ENCODE measurements at places on chromosomes 5 and 9.

GRCh38 chr5:109349388-109349787 lies 60.4 kb downstream of the PJA2 start:
- DNase-seq = no peak

DNA sequence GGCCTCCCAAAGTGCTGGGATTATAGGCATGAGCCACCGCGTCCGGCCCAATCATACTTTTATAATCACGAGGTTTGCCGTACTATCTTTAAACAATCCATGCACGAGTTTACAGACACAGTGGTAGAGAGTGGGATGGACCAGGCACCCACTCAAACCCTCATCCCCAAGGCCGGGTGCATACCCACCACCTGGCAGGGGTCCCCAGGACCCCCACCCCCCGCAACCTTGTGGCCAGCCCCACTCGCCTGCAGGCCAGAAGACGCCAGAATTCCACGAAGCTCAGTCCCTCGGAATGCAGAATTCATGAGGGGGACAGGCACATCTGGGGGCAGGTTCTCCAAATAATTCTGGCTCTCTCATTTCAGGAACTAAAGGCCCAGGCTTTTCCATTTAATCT lies 17.1 kb downstream of the NACC2 start:
- DNase-seq = no peak

DNA sequence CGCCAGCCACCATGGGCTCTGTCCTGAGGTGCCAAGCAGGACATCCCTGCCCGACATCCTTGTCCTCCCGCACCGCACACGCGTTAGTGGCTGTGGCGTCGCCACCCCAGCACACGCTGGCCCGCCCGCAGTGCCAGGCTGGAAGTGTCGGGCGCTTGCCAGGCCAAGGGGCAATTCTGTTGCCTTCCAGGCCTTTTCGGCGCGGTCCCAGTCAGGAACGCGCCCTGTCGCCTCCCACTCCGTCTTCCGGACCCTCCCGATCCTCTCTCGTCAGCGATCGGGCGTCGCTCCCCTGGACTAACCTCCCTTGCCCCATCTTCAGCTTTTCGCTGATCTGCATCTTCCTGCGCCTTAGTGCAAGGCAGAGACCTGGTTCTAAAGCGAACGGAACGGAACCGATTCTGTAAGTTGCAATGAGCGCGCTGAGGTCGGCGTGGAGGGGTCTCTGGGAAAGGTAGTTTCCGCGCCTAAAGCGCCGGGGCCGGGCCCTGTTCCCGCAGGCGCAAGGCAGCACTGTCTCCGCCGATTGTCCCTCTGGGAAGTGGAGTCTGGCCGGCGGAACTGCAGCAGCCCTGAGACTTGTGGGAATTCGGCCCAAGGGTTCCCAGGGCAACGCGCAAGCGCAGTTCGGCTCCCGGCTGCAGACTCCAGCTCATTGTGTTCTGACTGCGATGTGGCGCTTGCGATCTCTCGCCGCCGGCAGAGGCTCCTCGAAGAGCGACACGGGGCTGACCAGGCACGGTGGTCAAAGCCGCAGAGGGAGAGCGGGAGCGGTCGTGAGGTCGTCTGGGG lies at the start of gene ZNF454:
TSS of gene ZNF454 (plus strand) at position 630 of the 792 bp plus-strand sequence. CDS start 1,594 bp downstream, outside the sequence.
- no peak for DNase-seq

GRCh38 chr9:115373710-115374045 lies 255.7 kb upstream of the TNC start:
- no peak for DNase-seq

DNA sequence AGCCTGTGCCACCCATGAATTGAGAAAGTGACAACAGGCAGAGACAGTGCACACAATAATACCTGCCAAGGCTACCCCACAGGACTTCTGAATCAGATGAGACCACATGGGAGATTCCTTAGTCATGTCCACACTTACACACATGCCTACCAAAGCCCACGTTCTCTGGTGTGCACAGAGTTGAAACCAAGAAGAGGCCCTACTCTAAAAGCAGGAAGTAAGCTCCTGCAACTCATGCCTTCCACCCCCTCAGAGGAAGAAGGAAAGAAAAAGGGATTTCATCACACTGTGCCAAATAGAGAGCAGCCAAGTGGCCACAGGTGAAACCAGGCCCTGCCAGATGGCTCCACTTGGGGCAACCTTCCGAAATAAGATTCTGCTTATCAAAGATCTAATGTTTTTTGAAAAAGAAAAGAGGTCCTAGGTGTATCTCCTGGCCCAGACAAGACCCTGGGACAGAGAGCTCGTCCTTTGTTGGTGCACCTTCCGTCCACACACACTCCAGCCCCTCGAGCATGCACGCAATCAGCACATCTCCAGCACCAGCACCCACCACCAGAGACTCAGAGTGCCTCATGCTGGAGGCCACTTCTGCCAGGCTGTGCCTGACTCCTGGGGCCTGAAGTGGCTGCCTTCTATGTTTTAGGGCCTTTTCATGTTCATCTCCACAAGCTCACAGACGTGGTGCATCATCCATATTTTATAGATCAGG lies 114.6 kb upstream of the SPOCK1 start:
- DNase-seq = no peak

DNA sequence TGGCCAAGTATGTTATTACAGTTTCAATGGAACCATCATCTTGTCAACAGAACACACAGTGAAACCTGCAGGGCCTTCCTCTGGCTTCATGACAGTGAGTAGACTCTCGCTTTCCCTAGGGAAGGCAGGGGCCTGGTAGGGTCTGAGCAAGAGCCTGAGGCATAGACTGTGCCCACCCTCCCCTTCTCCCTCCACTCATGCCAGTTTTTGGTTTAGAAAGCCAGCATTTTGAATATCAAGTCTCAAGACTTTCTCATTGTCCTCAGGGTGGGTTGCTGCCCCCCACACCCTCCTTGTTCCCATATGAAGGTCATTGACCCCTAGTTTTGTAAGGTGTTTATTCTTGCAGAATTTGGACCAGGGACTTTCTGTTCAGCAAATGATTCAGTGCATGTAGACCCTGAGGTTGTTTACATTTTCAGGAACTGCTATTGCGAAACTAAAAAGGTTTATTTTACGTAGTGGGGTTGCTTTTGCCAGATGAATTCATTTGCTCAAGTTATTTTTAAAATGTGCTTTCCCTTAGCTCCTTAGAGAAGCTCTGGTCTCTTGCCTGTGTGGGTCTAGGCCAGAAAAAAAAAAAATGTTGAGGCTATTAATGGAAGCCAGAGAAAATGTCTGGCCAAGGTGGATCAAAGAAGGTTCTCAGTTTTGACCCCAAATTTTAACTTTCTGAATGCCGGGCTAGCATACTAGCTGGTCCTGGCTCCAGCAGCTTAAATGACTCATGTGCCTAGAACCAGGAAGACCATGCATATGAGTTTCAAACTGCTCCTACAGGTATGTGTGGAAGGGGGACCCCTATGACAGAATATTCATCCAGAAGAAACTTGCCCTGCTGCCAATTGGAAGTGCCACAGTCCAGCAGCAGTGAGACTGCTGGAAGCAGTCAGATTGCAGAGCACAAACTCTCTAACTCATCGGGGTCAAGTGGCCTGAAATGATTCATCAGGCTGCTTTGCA lies 10.1 kb upstream of the MOB3B start:
- no peak for DNase-seq

GRCh38 chr5:149886060-149886459 lies 58.5 kb downstream of the PDE6A start:
- no peak for DNase-seq

GRCh38 chr5:1720396-1721110 lies 79.1 kb downstream of the MRPL36 start:
- DNase-seq = no peak

DNA sequence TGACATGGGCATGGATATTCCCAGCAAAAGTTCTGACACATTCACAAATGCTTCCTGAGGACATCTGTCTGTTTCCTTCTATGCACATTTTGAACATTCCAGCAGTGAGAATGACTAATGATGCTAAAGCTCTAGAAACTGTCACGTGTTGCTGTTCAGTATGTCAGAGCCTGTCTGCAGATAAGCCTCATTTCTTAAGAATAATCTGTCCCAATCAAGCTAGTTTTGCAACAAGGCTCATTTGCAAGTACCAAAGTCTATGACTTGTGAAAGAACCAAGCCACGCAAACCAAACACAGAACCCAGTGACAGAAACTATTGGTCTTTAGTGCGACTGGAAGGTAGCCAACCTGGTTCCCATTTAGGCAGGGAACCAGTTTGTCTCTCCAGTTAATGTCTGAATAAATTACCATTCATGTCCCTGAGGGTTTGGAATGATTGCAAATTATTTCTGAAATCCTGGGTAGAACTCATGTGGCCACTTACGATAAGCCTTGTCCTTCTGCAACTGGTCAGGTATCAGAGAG lies 178.5 kb downstream of the C9orf152 start:
- DNase-seq = no peak

DNA sequence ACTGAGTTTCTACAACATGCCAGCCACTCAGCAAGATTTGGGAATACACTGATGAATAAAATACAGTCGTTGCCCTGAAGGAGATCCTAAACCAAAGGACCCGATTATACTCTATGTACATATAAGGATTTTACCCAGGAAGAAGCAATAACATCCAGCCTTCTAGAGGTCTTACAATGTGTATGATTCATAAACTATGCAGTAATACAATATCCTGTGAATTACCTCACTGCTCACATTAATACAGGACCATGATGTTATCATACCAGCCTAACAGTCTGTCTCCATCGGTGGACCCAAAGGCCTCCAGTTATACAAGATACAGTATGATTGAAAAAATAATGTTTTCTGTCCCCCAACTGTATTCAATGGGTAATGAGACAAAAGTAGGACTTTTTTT lies 310.5 kb upstream of the TRPM3 start:
- DNase-seq = no peak

GRCh38 chr9:117211280-117211679 lies 203.6 kb downstream of the ASTN2 start:
- DNase-seq = no peak

GRCh38 chr5:6436715-6437331 lies 11.8 kb upstream of the UBE2QL1 start:
- no peak for DNase-seq

GRCh38 chr5:51449026-51449425 lies 65.8 kb downstream of the ISL1 start:
- no peak for DNase-seq

DNA sequence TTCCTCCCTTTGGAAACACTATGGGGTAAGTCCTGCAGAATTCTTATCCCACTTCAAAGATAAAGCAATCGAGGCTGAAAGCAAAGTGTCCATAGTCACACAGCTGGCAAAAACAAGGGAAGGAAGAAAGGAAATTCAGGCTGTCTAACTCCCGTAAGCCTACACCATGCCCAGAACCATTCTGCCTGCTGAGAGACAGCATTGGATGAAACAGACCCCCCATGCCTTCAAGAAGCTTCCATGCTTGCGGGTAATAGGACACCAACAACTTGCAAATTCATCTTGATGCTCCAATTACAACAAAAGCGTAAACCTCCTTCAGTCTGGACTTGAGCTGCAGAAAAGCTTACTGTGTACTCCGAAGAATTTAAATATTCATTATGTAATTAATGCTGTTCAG lies 181.1 kb upstream of the WWC1 start:
- DNase-seq = no peak

GRCh38 chr5:121725450-121725849 lies 126.2 kb upstream of the FTMT start:
- no peak for DNase-seq

DNA sequence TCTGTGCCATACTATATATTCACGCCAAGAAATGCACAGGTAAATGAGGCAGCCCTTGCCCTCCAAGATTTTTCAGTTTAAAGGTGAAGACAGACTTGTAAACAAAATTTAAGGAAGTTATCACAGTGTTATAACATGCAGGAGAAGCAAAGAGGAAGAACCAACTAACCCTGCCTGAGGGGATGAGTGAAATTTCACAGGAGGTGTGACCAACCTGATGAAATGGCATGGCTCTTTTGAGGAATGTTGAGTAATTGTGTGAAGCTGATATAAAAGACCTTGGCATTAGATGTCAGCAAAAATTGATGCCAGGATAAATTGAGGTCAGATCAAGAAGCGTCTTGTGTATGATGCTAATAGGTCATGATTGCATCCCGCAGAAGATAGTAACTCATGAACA lies 86.5 kb downstream of the HCN1 start:
- no peak for DNase-seq

DNA sequence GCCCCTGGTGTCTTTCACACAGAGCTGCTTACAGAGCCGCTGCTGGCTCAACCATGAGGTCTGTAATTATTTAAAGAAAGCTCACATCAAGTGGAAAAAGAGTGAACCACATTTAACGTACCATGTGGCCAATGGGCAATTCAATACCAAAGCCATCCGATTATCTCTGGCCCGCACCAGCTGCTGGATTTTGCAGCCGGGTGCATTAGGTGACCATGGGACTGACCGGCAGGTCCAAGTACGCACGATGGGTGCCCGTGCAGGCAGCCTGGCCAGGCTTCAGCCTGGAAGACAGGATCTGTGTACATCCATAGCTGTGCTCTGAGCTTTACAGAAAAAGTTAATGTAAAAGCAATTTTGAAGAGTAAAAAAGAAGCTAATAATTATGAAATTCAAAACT lies 20.5 kb downstream of the PPARGC1B start:
- no peak for DNase-seq

GRCh38 chr5:35518104-35518503 lies 99.6 kb upstream of the SPEF2 start:
- no peak for DNase-seq

GRCh38 chr5:612498-613424 lies 621 bp downstream of the CEP72 start:
- DNase-seq = peak; percentile 21

DNA sequence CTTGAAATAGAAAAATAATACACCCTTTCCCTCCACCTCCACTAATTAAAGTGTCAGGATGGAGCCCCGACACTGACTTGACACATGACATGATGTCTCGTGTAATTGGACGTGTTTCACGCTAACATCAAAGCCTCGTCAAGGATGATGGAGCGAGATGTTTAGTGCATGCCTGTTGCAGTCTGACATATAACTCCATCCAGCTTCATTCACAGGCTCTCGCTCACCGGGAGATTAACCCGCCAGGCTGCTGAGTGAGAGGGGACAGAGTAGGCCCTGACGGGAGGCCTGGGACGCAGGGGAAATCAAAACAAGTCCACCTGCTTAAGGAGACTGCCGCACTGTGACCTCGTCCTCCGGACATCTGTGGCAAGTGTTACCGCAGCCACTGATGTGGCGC lies 263.5 kb downstream of the SLIT3 start:
- DNase-seq = no peak

DNA sequence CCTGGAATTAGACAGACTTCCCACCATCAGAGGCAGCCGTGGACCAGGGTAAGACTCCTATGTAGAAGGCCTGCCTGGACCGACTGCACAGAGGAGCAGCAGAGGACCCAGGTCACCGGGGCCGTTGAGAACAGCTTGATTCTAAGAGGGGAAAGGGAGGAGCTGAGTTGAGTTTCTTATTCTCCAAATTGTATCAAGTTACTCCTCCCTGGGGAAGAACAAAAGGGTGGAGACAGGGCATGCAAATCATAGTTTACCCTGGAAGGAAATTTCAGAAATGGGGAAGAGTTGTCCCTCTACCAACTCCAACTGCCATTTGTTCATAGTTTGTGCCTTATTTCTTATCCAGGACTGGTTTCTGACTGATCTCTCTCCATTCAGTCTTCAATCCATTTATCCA lies 20.9 kb upstream of the SLC31A2 start:
- no peak for DNase-seq

DNA sequence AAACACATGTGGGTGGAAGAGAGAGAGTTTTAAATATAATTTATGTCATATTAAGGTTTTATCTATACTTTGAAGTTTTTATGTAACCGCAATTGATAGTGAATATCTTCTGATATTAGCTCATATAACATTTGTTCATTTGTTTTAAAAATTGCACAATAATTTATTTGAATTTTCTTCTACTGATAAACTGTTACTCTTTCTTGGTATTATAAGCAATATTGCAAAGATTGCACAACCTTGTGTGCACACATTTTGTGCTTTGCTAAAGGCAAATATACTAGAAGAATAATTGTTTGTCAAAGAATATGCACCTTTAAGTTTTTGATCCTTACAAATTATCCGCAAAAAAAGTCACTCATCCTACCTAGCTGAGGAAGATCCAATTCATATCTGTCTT lies 275.7 kb downstream of the TLR4 start:
- no peak for DNase-seq

Measured in Jurkat, Clone E6-1 (cell line).